ENCODE measurements at places on chromosomes 5 and 9.

GRCh38 chr5:118605761-118606160, 382.6 kb downstream of the DTWD2 start:
- DNase-seq, result no peak

- no peak for DNase-seq
Observed at GRCh38 chr5:108003178-108003577, 332.4 kb upstream of the EFNA5 start.

DNA sequence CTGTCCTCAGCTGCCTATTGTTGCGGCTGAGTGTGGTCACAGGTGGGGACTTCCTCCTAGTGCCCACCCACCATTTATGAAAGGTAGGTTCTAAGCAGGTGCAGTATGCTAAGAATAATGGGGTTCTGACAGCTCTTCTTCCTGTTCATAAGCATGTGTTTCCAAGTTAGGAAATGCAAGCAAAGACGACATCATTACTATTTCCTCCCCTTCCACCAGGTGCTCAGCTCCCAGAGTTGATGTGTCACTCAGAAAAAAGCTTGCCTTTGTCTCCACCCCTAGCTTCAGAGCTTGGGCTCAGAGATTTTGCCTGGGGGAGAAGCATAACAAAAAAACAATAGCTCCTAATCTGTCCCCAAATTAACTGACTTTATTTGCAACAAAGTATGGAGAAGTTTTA, 1076.7 kb downstream of the NR2F1-AS1 start:
- DNase-seq, result no peak

GRCh38 chr9:91677822-91678436, 254.3 kb upstream of the NFIL3 start:
- DNase-seq, result no peak

- DNase-seq, result no peak
Observed at GRCh38 chr5:155343468-155343867, 329.9 kb downstream of the KIF4B start.

GRCh38 chr5:89071941-89072331, 189.0 kb upstream of the MEF2C start:
- no peak for DNase-seq

DNA sequence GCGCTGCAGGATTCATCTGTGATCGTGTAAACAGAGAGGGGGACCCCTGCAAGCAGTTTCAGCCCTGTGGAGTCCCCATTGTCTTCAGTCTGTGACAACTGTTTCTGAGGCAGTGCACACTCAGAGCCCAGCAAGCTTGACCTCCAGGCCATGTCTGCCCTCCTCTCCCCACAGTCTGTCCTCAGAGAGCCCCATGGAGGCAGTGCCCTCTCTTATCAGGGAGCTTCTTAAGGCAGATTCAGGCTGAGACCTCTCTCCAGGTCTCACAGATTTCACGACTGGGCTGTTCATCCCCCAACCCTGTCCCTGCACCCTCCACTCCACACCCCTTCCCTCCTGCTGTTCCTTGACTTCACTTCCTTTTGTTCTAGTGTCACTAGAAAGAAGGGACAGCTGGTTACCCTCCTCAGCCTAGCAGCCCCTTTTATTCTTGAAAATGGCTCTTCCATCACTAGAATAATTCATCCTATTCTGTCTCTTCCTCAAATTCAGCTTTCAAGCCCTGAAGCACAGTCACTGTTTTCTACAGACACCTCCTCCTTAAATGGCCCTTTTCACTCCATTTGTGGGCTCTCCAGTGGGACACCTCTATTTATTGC, 218.4 kb downstream of the MED10 start:
- no peak for DNase-seq

- DNase-seq, result no peak
Observed at GRCh38 chr9:109600142-109600541, 102.0 kb upstream of the PTPN3 start.

DNA sequence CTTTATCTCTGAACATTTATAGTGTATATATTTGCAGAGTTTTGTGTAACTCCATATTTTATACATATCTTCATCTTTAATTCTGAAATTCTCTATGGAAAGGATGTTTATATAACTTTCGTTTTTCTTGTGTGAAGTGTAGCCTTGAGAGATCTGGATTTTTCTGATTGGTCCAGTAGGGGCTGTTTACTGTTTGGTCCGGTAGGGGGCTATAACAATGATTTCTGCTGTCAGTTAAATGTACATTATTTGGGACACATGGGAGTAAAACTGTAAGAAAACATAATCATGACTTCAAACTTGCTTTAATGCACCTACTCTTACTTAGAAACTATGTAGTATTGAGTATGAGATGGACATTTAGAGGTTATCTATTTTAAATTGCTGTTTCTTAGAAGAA, 527.1 kb upstream of the ARRDC3 start:
- no peak for DNase-seq

- DNase-seq, result no peak
Observed at GRCh38 chr5:141816598-141817399, 61.4 kb downstream of the PCDH1 start.

- DNase-seq, result no peak
Observed at GRCh38 chr9:136820971-136821825, 13.4 kb downstream of the RABL6 start.

GRCh38 chr9:79565245-79565644, 6.5 kb upstream of the TLE4 start:
- DNase-seq, result no peak

DNA sequence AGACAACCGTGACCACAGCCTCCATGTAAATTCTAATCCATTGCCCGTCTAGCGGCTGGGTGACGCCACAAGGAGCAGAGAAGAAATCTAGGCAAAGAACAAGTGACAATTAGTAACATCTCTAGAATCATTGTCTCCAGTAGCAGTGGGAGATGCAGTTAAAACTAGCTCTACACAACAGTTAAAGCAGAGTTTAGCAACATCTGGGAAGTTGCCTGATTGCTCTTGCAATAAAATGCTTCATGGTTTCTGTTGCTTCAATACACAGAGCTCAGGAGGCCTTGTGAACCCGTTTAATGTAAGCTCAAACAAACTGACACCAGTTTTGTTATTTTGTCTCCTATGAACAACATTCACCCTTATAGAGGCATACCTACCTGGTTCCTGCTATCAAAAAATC, 369.8 kb upstream of the PDE4D start:
- DNase-seq, result no peak

GRCh38 chr9:97983589-97984187, 547 bp downstream of the ANP32B start:
- peak; percentile 73 for DNase-seq

DNA sequence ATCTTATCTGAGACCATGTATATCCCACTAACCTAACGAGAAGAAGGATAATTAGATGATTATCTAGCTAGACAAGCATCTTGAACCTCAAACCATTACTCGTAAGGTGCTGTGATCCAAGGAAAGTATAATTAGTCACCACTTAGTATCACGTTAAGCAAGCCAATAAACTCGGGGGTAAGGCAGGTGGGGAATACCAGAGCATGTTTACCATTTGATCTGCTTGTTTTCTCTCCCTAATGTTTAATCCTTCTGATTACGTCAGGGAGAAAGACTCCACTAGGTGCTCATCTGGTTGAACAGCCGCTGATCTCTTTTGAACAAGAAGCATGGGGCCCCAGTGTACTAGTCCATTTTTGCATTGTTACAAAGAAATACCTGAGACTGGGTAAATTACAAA, 69.9 kb upstream of the SLC1A1 start:
- DNase-seq, result no peak

DNA sequence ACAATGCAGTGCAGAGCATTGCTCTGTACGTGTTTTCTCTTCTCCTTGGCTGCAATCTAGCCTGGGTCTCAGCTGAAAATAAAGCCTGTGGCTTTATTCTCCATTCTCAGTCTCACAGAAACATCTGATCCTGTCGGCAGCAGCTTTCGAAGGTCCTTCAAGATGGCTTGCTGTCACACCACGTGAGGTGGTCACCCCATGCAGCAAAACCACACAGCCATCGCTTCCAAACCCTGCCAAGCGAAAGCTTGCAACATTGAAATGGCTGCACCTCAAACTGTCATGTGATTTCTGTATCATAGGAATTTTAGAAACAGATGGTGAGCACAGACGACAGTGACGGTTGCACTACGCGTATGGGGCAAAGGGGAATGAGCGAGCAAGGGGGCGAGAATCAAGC, 98.5 kb upstream of the SMARCA2 start:
- DNase-seq, result no peak

- no peak for DNase-seq
Observed at GRCh38 chr5:125814119-125814518, 609.1 kb upstream of the GRAMD2B start.

- DNase-seq, result no peak
Observed at GRCh38 chr5:147188200-147189108, 46.4 kb upstream of the STK32A start.

GRCh38 chr9:130378875-130379648, 65.7 kb upstream of the ASS1 start:
- DNase-seq, result no peak

GRCh38 chr9:87372356-87372851, 125.3 kb upstream of the DAPK1 start:
- DNase-seq, result no peak

DNA sequence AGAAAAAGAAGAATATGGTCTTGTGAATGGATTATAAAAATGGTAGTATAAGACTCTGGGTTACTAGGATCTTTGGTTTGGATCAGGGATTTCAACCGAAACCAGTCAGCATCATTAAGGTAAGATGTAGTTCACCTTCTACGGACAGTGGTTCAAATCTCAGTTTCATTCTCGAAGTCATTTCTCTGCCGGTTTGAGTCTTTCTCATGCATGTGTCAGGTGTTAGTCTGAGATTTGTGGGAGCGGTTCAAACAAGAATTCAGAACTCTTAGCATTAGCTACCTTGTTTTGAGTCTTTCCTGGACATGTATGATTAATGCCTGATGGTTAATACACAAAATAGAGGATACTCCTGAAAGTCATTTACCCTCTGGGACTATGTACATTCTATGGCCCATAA, 735.9 kb upstream of the NUDT12 start:
- DNase-seq, result no peak

GRCh38 chr9:129860653-129861446, 25.6 kb downstream of the USP20 start:
- no peak for DNase-seq

DNA sequence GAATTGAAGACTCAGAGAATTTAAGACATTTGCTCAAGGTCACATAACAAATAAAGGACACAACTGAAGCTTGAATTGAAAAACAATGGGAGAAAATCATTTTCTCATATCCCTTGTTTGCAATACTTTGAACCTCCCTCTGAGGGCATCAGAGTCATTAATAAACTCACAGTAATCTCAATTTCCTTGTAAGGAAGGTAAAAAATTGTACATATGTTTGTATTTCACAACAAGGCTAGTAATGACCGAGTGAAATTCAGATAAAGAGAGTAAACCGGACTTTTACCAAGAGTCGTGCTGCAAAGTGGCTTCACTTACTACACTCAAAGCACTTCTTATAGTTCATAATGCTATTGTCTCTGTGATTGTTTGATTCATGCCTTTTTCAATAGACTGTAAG, 665.0 kb downstream of the NR2F1-AS1 start:
- DNase-seq, result no peak

- DNase-seq, result no peak
Observed at GRCh38 chr5:158614951-158615350, 484.8 kb downstream of the EBF1 start.

DNA sequence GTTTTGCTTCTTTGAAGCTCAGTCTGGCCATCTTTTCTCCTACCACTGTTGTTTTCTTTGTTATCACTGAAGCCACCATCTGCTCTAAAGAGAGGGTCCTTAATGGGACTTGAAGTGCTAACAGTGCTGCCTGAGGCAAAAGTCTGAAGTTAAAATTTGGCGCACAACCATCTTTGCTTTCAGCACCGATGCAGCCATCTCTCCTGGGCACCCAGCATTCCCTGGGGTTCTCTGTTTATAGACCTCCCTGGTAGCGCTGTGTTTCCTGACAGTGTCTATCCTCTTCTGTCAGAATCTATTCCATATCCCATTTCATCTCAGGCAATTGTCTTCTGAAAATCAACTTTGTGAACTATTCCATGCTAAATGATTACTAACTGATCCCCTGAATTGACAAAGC, 491.5 kb upstream of the MPDZ start:
- DNase-seq, result no peak

DNA sequence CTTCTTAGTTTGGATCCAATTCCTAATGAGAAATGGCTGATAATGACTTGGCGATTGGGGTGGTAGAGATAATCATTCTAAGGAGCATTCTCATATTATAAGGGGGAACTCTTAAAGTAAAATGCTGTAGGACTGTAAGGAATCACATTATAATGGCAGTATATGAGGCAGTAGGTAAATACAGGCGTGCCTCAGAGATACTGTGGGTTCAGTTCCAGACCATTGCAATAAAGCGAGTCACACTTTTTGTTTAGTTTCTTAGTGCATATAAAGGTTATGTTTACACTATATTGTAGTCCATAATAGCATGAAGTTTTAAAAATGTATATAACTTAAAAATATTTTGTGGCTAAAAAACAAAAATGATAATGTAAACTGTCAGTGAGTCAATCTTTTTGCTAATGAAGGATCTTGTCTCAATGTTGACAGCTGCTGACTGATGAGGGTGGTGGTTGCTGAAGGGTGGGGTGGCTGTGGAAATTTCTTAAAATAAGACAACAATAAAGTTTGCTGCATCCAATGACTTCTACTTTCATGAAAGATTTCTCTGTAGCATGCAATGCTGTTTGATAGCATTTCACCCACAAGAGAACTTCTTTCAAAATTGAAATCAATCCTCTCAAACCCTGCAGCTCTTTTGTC, 15.8 kb downstream of the NMUR2 start:
- DNase-seq, result no peak

DNA sequence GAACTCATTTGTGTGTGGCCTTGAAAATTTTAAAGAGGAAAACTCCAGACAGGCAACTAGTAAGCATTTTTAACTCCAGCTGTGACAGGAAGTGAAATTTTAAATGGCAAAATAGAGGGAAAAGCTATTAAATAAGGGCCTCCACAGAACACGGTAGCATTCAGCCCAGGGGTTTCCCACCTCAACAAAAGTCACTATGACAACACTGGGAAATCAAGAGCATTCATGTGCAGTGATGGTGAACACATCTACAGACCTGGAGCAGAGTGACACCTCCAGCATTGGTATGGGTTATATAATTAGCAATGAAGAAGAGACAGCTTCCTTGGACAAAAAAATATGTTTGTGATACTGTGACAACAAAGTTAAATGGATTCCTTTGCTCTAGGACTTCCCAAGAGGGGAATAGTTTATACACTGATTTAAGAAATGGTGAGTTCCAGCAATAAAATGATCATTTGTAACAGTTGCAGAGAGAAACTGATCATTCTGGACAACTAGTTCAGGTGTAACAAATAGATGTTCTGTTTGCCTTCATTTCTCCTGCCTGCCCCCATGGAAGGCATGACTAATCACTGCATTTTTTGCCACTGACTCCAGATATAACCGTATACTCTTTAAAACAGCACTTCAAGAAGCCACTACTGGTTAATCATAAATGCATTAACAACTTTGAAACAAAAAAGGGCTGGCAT, 93.3 kb upstream of the SLC44A1 start:
- no peak for DNase-seq

DNA sequence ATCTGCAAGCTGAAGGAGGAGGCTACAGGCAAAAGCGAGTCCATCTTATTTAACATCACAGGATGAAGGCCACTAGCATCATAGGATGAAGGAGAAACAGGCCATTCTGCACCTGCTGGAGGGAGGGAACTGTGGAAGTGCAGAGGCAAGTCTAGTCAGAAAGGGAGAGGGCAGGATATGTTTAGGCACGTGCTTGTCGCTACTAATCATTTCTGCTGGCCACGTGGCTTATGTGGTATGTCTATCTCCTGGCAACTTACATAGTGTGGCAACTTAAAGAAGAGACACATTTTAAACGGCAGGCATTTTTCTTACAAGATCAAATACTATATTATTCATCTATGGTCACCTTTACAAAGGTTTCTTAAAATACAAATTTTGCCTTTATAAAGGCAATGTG, 74.0 kb downstream of the GNAQ start:
- DNase-seq, result no peak

Measured in lower lobe of right lung (tissue), 2 donors.